ENCODE measurements at places on chromosomes 12 and 14.
A peak's percentile ranks its signal among the peaks of the same experiment; 100 is the strongest.

DNA sequence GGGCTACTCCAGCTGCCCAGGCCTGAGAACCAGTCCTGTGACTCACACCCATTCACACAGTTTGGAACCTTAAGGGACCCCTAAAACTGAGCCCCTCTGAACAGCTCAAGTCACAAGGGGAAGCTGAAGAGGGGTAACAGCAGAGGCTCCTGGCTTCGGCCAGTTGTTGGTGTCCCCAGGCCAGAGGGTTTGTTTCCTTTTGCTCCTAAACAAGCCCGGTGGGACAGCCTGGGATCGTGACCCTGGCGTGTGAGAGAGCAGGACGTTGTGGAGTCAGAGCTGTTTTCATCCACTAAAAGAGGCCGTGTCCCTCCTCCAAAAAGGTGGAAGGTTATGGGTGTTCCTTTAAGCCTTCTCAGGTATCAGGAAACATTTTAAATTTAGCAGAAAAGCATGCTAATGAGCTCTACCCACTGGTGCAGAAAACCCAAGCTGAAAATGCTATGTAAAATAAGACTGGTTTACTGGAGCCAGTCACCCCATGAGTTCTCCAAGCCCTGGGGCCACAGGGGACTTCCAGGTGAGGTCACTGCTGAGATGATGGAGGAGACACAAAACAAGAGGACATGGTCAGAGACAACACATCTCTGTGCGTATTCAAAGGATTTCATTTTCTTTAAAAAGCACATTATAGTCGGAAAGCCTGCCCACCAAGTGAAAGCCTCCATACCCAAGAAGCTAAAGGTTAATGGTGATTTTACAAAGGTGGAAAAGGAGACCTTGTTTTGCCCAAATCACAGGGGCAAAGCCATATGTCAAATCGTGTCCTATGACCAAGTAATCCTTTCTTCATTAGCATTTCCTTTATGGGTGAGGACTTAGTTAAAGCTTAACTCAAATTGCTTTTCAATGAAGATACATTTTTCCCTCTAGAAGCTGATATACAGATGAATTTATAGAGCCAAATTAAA, 14.1 kb downstream of the PRKAB1 start:
- no peak for DNase-seq

DNA sequence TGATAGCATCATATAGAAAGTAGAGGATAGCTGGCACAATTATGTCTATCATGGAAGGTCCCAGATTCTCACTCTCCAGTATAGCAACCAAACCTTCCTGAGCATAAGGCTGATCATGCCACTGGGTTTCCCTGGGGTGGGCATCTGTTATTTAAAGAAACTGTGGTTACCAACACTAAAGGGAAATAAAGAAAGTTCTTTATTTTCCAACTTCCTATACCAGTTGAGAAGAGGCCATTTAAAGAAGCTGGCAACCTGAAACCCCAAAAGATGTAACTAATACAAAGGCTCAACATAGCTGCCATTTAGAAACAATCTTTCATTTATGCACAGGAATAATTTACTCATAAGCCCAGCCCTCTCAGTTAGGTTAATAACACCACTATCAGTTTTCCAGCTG, 3.1 kb downstream of the BCAT1 start:
- DNase-seq = no peak

GRCh38 chr14:93984070-93984469, 7.7 kb upstream of the ASB2 start:
- DNase-seq = no peak

DNA sequence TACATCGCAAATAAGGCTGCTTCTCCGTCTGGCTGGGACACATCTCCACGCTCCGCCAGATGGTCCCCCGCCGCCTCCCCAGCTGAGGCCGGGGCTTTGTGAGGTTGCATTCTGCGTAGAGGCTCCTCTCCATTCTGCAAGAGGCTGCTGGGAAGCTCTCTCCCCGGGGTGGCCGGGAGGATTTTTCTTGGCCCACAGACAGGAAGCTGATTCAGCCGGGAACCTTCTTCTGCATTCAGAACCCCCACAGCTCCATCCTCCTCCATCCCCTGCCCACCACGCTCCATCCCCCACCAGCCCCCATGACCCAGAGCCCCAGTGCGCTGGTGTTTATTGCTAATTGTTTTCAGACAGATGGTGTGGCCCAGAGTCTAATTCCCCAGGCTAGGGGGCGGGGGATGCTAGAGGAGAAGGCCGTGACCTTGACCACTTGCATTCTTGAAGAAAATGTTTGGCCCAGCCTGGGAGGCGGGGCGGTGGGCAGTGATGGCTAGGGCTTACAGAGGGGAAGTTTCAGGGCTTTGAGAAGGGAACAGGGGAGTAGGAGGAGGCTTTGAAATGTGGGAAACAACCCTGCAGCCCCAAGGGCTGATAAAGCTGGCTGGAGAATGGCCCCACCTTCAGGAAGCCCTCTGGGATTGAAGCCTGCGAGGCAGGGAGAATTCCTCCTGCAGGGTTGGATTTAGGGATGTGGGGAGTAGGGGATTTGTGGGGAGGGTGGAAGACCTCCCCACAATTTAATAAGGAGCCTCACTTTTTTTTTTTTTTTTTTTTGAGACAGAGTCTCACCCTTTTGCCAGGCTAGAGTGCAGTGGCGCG, 88.5 kb upstream of the NCOR2 start:
- no peak for DNase-seq

GRCh38 chr14:51515611-51516010, 136.1 kb upstream of the FRMD6 start:
- no peak for DNase-seq

DNA sequence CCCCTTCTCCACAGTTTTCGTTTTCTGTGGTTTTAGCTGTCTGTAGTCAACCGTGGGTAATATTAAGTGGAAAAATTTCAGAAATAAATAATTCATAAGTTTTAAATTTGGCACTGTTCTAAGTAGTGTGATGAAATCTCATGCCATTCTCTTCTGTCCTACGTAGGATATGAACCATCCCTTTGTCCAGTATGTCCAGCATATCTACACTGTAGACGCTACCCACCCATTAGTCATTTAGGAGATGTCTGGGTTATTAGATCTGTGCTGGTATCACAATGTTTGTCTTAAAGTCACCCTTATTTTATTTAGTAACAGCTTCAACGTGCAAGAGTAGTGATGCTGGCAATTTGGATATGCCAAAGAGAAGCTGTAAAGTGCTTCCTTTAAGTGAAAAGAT, 44.7 kb downstream of the ATF7IP start:
- no peak for DNase-seq

- no peak for DNase-seq
These were observed 22.3 kb downstream of the FBLN5 start for GRCh38 chr14:91925001-91925726.

GRCh38 chr14:104094709-104095425, 9.4 kb downstream of the ASPG start:
- peak; percentile 70 for DNase-seq

Measured in CD4-positive, alpha-beta T cell treated with Interleukin-12 subunit alpha and Interleukin-12 subunit beta, for 1 hour (primary cell).